ENCODE measurements at places on chromosomes 4 and X. TPM values are rescaled to one million over a fixed set of nuclear protein-coding genes. Genes with fewer than 3 reads are reported as not detected.

Gene SEPTIN6
- total RNA-seq, result 11.8 TPM

Gene SNCA
- total RNA-seq, result 3.9 TPM

Gene POU4F2
- not detected for total RNA-seq

Gene GSX2
- not detected for total RNA-seq

Gene C4orf50
- total RNA-seq, result not detected

Gene AREG
- total RNA-seq, result 30.0 TPM

Gene SPP1
- total RNA-seq, result 7.6 TPM

Gene CT45A5
- total RNA-seq, result not detected

Gene OTUD6A
- total RNA-seq, result not detected

Gene GAGE2A
- not detected for total RNA-seq

Gene ITIH6
- total RNA-seq, result not detected

Gene TKTL2
- not detected for total RNA-seq

Gene RAB40AL
- total RNA-seq, result 1.0 TPM

Gene CYP4V2
- total RNA-seq, result 40.9 TPM

Gene DRD5
- not detected for total RNA-seq

Gene PAK3
- 0.95 TPM for total RNA-seq

Gene TMEM150C
- total RNA-seq, result 3.7 TPM

Gene DAPP1
- total RNA-seq, result 3.4 TPM

Gene HDAC8
- total RNA-seq, result 19.0 TPM

Gene ETDB
- total RNA-seq, result not detected

Gene ATP10D
- 9.1 TPM for total RNA-seq

Gene GYG2
- 23.4 TPM for total RNA-seq

Gene NEUROG2
- total RNA-seq, result not detected

Gene PSAPL1
- total RNA-seq, result not detected

Gene CPZ
- 1.0 TPM for total RNA-seq

Gene TCEAL5
- not detected for total RNA-seq

Gene PRMT9
- total RNA-seq, result 7.1 TPM

Gene SPATA4
- total RNA-seq, result not detected

Gene SLC34A2
- not detected for total RNA-seq

Gene PSMD10
- total RNA-seq, result 34.8 TPM

Gene CNKSR2
- total RNA-seq, result 0.15 TPM

Gene VEGFC
- 2.5 TPM for total RNA-seq

Gene CT45A2
- total RNA-seq, result not detected

Gene GAB3
- 2.3 TPM for total RNA-seq

Gene CLDN34
- total RNA-seq, result 0.89 TPM

Gene GABRE
- total RNA-seq, result 17.7 TPM

Gene MID2
- 8.5 TPM for total RNA-seq

Gene ARHGAP4
- 35.5 TPM for total RNA-seq

Gene ARHGEF38
- total RNA-seq, result 11.6 TPM

Gene FGFRL1
- 17.2 TPM for total RNA-seq

Gene PABPC1L2B
- total RNA-seq, result not detected

Gene COL4A6
- total RNA-seq, result 0.73 TPM

Gene PRRG3
- 2.1 TPM for total RNA-seq

Gene MAGED4B
- total RNA-seq, result 5.2 TPM

Gene CSN1S1
- not detected for total RNA-seq

Gene PHF8
- 24.9 TPM for total RNA-seq

Gene OGT
- total RNA-seq, result 100 TPM

Gene BMP3
- total RNA-seq, result 27.0 TPM

Gene CLDN2
- total RNA-seq, result 0.27 TPM

Gene TMPRSS11D
- not detected for total RNA-seq

Gene SUPT20HL1
- not detected for total RNA-seq

All from left colon (tissue), 2 donors.